ENCODE measurements at places on chromosomes 3 and 15.

DNA sequence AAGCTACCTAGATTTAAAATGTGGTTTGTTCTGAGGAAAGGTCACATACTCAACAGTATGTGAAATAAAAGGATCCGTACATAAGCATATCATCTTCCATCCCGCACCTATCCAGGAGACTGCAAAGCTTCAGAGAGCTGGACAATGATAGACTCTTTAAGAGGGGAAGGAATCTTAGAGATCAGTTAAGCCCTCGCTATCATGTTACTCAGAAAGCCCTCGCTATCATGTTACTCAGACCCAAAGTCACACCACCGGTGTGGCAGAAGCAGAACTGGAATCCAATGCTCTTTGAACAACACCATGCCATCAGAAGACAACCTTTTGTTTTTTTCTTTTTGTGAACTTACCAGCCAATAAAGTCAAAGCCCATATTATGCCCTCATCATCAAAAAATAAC is 5.8 kb downstream of the ANO10 start:
- no peak for DNase-seq

- no peak for DNase-seq
Measured at GRCh38 chr15:88493844-88494243, 26.3 kb downstream of the MRPS11 start.

DNA sequence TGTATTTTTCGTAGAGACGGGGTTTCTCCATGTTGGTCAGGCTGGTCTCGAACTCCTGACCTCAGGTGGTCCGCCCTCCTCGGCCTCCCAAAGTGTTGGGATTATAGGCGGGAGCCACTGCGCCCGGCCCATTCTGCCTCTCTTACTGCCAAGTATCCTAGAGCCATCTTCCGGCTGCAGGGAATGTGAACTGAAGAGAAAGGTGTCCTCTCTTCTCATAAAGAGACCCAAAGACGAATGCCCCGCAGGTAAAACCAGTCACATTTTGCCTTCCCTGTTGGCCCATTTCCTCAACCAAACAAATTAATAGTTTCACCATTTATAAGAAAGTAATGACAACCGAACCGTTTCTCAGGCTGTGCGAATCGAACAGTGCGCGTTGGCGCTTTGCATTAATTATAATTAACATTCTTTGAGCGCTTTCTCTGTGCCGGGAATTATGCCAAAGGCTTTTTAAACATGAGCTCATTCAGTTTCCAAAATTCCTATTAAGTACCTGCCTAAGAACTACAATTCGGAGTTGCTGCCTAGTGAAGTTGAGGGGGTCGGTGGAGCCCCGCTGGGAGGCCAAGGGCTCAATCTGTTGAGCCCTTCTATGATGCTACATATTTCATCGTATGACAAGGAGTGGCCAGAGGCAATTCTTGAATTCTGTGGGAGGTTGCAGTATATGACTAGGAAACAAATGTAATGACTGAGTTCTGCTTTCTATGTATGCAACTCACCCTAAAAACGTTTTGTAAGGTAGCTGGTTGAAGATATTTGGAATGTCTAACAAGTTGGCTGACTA is 819 bp upstream of the RPL24 start:
- DNase-seq = no peak

- DNase-seq = no peak
Measured at GRCh38 chr3:17399586-17399985, 342.8 kb downstream of the TBC1D5 start.

GRCh38 chr3:158725348-158726011 is 6.8 kb downstream of the RARRES1 start:
- no peak for DNase-seq

DNA sequence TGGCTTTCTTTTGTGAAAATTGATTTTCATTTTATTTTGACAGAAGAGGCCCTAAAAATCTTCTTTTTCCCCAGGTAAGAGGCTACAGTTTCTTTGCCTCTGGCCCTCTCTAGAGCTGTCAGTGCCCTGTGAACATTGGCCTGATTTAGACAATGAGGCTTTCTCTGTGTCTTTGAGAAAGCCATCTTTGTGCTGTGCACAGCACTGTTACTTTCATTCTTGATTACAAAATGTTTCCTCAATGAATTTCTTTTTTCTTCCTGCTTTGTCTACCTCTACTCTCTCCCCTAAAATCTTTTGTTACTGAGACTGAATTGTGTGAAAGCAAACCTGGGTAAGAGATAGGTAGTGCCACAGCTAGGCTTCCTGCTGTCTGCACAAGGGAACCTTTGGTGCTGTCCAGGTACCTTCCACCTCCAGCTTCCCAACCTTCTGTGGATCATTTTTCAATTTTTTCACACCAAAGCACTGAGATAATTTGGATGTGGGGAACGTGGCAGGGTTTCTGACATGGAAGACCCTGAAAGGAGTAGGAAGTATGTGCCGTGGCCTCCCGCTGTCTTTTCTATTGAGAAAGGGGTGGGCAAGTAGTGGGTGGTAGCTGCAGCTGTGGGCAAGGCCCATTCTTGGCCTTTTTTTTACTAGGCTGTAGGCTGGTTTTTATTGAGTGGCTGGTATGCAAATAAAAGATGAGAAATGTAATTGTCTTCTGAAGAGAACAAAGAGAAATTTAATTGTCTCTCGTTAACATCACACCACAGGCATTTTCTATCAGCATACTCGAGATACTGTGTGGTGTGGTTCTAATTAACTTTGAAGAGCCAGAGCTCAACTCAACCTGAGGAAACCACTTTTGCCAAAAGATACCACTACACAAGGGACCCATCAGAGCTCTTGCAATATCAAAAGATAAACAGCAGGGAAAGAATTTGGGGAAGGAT is 21.0 kb downstream of the RAB8B start:
- DNase-seq = peak; percentile 82

DNA sequence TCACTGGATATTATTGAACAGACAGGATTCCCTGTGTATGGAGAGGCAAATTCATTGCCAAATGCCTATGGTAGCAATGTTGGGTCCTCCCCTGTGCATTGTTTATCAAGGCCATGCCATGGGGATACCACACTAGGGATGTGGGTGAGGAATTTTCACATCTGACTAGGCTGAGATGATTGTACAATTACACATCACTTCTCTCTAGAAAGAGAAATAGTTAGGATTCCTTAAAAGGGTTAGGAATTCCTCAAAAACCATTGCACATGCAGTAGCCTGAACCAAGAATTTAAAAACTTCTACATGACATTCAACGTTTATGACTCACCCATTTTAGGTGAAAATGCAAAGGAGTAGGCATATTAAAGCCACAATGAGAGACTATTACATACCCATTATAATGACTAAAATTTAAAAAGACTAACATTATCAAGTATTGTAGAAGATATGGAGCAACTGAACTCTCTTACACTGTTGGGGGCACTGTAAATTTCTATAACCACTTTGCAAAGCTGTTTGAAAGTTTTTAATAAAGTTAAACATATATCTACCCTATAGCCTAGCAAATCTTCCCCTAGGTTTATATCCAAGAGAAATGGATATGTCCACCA is 175.9 kb downstream of the THRB start:
- no peak for DNase-seq

DNA sequence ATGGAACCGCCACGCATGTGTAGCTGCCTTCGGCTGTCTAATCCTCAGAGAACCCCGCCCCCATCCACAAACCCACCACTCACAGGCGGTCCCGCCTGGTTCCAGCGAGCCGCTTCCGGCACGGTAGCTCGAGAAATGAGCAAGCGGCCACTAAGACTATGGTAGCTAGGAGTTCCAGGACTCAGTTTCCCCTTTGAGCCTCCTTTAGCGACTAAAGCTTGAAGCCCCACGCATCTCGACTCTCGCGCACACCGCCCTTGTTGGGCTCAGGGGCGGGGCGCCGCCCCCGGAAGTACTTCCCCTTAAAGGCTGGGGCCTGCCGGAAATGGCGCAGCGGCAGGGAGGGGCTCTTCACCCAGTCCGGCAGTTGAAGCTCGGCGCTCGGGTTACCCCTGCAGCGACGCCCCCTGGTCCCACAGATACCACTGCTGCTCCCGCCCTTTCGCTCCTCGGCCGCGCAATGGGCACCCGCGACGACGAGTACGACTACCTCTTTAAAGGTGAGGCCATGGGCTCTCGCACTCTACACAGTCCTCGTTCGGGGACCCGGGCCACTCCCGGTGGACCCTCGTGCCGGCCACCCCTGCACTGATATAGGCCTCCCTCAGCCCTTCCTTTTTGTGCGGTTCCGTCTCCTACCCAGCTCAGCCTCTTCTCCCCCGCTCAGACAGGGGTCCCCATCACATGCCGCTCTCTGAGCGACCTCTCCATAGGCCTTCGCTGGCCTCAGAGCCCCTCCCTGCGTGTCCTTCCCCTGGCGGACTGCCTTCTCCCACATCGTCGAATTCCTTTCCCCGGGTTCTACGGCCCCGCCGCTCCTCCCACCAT is at the start of gene RAB11A:
Gene RAB11A (plus strand): TSS at position 366 of the 828 bp plus-strand sequence. CDS start 95 bp downstream, at position 461.
- DNase-seq = peak; percentile 98

DNA sequence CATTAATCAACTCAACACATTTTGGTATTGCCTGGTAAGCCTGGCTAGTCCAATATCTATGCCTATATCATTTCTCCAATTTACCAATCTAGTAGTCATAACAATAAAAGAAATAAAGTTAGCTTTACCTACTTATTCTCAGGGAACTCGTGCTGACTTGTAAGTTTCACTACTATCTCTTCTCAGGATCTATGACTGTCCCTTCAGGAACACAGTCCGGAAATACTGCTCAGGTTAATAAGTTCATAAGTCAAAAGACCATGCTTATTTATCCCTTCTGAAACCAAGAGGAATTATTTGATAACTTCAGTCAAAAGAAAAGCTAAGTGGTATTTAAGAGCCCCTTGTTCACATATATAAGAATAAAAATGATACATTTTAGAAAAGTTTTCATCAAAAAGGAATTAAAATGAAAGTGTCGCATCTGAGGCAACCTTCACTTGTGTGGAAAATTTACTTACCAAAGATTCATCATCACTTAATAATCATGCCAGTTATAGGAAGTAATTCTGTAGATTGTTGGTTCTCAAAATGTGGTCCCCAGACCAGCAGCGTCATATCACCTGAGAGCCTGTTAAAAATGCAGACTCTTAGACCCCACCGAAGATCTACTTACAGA is 15.5 kb upstream of the THRB start:
- DNase-seq = no peak

DNA sequence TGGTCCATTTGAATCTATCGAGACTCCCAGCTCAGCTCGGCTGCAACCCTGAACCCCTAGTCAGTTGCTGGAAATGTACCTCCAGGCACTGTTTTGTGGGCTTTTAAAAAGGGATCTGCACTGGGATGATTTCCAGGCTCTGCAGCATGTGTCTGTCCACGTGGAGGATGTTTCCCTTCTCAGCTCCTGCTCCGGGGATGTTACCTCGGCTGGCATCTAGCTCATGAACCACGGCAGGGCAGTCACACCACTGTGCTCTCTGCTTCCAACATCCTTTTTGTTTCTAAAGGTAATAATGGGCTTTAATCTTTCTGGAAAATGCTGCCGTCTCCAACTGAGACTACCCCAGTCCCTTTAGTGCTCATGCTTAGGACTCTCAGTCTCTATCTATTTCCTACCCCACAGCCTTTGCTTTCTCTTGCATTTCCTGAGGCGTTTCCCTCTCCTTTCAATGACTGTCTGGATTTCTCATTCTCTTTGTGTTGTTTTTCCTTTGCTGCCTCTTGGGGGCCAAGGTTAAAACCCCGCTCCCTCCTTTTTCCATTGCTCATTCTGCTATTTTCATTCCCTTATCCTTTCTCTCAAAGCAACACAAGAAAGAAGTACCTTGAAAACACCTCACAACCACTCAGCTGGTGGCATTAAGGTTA is 42.9 kb upstream of the AKAP13 start:
- DNase-seq = no peak

- no peak for DNase-seq
Measured at GRCh38 chr3:158520433-158520832, 50.6 kb upstream of the MLF1 start.

DNA sequence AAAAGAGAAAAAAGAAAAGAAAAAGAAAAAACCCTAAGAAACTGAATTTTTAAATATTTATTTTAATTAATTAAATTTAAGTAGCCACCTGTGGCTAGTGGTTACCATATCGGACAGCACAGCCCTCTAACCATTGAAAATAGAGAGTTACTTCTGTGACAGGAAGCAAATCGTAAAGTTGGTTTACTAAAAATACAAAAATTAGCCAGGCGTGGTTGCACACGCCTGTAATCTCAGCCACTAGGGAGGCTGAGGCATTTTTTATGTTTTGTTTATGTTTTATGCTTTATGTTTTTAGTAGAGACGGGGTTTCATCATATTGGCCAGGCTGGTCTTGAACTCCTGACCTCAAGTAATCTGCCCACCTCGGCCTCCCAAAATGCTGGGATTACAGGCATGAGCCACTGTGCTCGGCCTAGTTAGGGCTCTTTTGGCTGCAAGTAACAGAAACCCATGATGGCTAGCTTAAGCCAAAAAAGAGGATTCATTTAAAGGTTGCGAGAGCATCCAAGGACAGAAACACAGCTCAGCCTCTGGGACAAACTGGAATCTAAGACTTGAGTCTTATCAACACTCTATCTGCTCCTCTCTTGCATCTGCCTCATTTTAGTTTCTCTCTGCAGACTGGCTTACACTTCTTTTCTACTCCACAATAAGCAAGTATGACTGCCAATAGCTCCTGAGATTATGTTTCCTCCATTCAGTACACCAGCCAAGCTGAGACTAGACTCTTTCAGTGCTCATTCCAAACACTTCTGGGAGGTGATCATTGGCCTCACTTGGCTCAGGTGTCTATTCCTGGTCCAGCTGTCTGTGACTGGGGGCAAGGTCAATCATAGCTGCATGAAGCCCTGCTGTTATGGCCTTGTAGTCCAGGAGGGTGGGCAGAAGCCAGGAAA is 6.8 kb upstream of the SKIL start:
- DNase-seq = no peak

GRCh38 chr3:4471907-4472306 is 4.8 kb upstream of the SUMF1 start:
- DNase-seq = no peak

DNA sequence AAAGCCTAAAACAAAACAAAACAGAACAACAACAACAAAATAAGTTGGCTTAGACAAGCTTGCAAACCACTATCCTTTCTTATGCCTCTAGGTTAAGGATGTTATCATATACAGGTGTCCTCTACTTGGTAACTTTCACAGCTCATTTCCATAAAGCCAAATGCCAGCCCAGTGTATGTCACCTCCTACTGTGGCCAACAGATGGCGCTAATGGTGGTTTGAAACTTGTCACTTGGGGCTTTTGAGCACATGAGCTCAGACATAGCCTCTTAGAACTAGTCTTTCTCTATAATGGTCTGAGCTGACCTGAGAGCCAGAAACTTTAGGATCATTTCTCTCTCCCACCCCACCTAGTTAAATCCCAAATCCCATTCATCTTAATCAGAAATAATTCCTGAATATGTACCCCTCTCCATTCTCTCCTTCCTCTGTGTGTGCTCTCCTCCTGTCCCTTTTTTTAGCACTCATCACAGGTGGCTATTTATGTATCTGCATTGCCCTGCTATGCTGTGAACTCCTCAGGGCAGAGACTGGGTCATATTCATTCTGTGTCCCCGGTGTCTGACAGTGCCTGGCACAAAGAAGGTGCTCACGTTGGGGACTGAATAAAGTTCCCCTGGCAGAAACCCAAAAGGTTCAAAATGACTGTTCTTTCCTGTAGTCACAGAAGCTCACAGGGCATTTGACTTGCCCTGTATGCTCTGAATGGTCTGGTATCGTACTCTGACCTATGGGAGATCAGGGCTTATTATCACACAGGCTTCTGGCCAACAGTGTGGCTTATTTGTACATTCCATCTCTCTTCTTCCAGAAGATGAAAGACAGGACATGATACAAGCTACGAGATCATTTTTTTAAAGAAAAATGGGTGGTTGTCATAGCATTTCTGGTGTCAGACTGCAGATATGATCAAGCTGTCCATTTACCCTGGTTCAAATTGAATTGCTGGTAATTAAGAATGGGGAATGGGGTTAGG is 319.3 kb upstream of the AZI2 start:
- peak; percentile 8 for DNase-seq

- no peak for DNase-seq
Measured at GRCh38 chr3:55771503-55771902, 284.4 kb upstream of the WNT5A start.

Data from hippocampal formation (tissue), 2 donors.